ENCODE measurements at places on chromosomes 16 and 17. TPM values are rescaled to one million over a fixed set of nuclear protein-coding genes. Genes with fewer than 3 reads are reported as not detected.

DNA sequence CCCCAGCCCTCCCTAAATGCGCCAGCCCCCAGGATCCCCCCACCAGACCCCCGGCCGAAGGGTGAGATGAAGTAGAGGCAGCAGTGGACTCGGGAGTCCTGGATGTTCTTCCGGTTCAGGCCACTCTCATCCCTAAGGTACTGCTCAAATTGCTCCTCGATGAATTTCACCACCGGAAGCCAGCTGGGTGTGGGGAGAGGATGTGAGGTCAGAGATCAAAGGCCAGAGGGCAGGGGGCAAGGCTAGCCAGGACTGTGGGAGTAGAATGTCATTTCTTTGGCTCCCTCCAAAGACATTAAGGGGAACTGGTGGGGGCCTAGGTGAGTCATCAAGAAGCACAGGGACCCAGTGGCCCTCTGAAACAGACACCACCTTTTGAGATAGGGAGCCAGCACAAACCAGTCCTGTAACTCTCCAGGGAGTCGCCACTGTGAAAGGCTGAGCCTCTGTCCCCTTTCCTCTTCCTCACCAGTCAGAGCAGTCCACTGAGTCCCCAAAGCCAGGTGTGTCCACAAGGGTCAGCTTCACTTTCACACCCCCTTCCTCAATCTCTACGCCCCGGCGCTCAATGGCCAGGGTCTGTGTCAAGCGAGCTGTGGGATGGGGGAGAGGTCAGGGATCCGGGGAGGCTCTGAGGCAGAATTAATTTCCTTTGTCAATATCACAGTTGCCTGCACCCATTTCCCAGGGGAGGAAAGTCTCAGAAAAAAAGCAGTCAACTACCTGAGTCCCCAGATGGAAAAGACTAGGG, 895 bp downstream of the SEPTIN1 start:
- no peaks in the 10 kb centered on the region for H3K36me3 ChIP-seq
- no peaks in the 10 kb centered on the region for H3K27me3 ChIP-seq
- H3K4me1 ChIP-seq: peaks cover 20% of the 10 kb centered on the region
- DNase-seq: no peak
- H3K4me3 ChIP-seq: no peak overlapping the region
- peak overlapping the region; percentile 5 for H3K27ac ChIP-seq

DNA sequence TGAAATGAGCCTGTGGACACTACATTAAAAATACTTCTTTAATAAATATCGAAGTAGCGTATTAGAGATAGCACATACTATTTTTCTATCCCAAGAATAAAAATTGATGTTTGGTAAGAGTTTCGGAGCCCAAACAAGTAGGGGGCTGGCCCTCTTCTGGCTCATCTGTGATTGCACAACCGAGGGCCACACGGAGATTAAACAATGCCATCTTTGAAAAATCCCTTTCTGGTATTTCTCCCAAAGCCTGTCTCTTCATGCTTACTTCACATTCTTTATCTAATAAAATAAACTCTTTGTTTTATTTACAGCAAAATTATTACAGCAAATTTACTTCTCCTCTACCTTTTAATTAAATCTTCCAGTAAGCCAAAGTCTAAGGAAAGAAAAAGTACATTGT, 9.6 kb upstream of the MYH11 start:
- H3K27me3 ChIP-seq: no peaks in the 10 kb centered on the region
- H3K4me1 ChIP-seq: no peaks in the 10 kb centered on the region
- H3K27ac ChIP-seq: no peak overlapping the region
- H3K36me3 ChIP-seq: peaks cover 3% of the 10 kb centered on the region
- no peak overlapping the region for H3K4me3 ChIP-seq

MAFG gene
- 17.1 TPM for polyA plus RNA-seq

TP53TG3B gene
- not detected for polyA plus RNA-seq

- DNase-seq: no peak
- no peak overlapping the region for H3K27ac ChIP-seq
- H3K36me3 ChIP-seq: no peaks in the 10 kb centered on the region
- no peaks in the 10 kb centered on the region for H3K4me1 ChIP-seq
Observed at GRCh38 chr16:19020689-19021088, 37.0 kb downstream of the TMC7 start.

All from small intestine (tissue), 16 donors.